Amniotic epithelial cell (primary cell): ENCODE measurements at places on chromosomes 5 and 9.

DNA sequence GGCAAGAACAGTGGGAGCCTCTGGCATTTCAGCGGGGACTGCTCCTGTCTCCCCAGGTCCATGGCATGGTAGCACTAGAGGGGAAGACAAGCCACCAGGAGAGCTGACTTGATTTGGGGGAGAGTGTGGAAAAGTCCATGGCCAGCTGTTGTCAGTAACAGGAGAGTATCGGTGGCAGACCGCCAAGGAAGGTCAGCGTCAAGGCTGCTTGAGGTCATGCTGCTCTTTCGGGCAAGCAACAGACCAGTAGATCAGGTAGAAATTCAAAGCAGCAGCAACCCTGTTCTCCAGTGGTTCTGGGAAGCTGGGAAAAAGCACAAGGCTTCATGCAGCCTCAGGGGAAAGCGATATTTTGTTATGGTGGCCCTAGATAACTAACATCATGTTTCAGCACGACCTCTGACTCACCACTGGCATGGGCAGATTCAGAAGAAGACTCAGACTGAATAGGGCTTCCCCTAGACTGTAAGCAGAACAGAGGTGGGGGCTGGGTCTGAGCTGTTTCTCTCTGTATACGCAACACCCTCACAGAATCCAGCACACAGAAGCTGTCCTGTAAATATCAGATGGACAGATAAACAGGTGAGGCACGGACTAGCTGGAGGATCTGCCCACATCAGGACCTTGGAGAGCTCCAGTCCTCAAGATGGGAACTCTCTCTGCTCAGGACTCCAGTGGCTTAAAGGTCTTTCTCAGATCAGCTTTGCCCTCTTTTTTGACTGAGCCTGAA lies 35.2 kb upstream of the PLEKHG4B start:
- DNase-seq: peak; percentile 44

DNA sequence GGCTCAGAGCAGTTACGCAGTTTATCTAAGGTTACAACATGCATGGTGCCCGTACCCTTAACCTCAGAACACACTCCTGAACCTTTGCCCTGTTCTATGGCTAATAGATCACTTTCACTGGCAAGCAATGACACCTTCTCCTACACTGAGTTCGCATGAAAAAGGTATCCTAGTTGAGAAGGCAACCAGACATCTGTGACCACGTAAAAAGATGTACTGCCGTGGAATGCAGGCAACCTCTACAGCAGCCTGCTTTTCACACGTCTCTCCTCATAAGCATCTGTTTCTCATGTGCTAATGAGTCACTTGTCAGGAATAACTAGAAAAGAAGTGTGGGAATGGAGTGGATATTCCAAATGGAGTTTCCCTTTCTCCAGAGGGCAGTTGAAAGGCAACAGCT lies 71.4 kb downstream of the FBXO38 start:
- peak; percentile 14 for DNase-seq

DNA sequence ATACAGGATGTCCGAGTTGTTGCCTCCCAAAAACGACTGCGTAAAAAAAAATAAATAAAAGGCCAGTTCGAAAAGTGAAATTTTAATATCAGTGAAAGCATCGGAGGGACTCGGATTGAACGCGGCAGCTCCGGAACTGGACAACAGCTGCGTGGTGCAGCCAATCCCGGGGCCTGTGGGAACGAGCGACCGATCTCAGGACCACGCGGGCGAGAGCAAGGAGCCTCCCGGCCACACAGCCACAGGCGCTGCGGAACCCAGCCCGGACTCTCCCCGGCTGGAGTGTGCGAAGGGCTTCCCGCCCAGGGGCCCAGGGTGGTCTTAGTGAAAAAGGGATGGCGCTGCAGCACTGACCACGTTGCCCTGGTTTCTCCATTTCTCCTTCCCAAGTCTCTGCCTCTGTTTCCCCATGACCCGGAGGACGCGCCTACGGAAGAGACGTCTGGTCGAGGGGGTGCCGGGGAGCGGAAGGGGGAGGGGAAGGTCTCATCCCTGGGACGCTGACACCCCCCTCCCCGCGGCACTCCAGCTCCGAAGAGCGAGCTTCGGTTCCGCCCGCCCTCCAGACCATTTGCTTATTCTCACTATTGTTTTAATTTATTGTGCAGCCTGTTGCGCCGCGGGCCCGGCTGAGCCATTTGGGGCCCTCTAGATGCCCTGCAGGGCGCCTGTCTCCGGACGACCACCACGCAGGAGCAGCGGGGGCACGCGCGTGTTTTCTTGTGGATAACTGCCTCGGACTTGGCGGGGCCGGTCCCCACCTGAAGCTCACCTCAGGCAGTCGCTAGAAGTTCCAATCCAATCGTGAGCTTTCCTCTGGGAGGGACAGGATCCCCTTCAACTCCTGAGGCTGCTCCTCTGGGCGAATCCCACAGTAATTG lies 303.0 kb downstream of the PARP8 start:
- DNase-seq: no peak

DNA sequence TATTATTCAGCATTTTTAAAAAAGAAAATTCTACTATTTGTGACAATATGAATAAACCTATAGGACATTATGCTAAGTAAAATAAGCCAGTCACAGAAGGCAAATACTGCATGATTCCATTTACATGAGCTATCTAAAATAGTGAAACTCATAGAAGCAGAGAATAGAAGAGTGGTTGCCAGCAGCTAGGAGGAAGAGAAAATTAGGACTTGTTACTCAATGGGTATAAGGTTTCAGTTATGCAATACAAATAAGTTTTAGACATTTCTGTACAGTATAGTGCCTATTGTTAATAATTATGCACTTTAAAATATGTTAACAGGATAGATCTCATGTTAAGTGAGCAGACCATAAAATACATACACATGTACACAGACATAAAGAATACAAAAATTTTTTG lies 73.8 kb upstream of the SPINK5 start:
- DNase-seq: no peak

DNA sequence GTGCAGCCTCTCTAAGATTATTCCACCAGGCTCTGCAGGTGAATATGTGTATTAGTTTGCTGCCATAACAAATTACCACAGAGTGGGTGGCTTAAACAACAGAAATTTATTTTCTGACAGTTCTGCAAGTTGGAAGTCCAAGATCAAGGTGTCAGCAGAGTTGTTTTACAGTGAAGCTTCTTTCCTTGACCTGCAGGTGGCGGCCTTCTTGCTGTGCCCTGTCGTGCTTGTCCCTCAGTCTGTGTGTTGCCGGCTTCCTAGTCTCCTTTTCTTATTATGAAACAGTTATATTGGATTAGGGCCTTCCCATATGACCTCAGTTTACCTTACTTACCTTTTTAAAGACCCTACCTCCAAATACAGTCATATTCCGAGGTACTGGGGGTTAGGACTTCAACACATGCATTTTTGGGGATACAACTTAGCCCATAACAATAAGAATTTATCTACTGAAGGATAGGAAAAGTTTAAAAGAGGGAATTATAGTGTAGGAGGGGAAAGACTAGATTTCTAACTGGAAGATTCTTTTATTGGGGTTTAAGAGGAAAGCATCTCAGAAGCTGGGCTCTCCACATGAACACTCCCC lies 97.4 kb downstream of the OSTF1 start:
- peak; percentile 30 for DNase-seq

DNA sequence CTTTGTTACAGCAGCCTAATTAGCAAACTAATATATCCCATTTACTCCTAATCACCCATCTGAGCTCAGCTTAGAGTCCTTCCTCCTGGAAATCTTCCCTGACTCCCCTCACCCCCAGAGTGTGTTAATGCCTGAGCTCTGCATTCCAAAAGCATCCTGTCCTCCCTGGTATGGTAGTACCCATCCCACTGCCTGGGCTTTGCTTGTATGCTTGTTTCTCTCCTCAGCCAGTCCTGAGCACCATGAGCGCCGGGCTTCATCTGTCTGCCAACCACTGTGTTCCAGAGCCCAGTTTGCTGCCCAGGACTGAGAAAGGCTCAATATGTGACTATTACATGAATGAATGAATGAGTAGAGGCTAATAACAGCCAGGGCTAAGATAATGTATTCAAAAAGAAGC lies 272.4 kb downstream of the CDK5RAP2 start:
- no peak for DNase-seq

- DNase-seq: peak; percentile 90
Measured at GRCh38 chr9:37921546-37922300, 17.8 kb upstream of the SLC25A51 start.

- DNase-seq: no peak
Measured at GRCh38 chr5:110463106-110463505, 263.4 kb downstream of the TMEM232 start.

DNA sequence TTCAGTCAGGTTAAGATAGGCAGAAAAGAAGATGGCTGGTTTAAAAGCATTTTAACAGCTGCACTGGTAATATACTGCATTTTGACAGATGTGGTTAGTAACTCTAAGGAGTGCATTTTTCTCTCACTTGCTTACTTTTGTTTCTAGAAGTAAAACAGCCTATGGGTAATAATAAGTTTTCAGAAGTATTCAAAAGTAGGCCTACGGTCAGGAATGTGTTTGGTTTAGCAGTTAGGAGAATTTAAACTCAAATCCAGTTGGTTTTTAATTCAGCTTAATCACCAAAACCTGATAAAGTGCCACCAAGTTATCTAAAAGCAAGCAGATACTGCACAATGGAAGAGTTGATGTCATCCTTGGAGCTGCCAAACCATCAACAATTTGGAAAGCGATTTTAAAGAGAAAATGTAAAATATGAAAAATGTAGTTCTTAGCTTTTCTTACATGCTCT lies 160.3 kb downstream of the ARSB start:
- DNase-seq: no peak

GRCh38 chr5:149002053-149002452 lies 60.8 kb downstream of the SH3TC2 start:
- peak; percentile 100 for DNase-seq

- DNase-seq: no peak
Measured at GRCh38 chr9:98479449-98479848, 224.0 kb upstream of the TBC1D2 start.

- DNase-seq: peak; percentile 30
Measured at GRCh38 chr5:73482383-73483136, 15.7 kb upstream of the BTF3 start.

- DNase-seq: no peak
Measured at GRCh38 chr5:176612008-176612407, 2.1 kb upstream of the GPRIN1 start.

GRCh38 chr5:127699416-127699815 lies 3.8 kb upstream of the CCDC192 start:
- no peak for DNase-seq

GRCh38 chr5:111765613-111766571 lies 8.9 kb upstream of the NREP start:
- DNase-seq: no peak
